ENCODE measurements at places on chromosomes 5 and 9.
A peak's percentile ranks its signal among the peaks of the same experiment; 100 is the strongest.

GRCh38 chr9:114437401-114437893 is 49.7 kb upstream of the AKNA start:
- no peak for DNase-seq

GRCh38 chr5:177209610-177210009 is 76.0 kb downstream of the NSD1 start:
- DNase-seq = no peak

DNA sequence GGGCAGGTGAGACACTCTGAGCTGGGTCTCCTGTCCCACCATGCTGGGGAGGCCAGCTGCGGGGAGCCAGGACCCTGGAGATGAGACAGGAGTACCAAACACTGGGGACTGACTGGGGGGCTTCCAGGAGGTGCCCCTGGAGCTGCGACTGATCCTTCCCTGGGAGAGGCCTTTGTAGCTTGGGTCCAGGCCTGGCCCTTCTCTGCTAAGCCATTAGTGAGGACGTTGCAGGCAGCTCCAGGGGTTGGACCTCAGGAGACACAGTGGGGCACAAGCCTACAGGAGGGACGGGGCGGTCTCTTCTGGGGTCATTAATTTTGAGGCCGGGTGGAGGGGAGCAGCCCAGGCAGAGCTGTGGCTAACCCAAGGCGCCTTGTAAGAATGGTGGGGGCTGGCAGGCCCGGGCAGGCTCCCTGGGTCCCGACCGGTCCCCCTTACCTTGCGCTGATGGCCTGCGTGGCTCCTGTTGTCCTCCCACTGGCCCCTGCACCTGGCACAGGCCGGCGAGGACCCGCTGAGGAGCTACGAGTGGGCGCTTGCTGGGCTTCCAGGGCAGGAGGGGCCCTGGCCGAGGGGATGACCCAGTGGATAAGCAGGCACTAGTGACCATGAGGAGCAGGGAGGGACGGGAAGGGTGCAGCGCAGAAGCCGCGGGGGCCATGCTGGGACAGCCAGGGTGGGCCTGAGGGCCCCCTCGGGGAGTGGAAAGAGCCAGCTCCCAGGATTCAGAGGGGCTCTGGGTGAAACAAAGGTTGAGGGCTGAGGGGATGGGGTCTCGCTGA is 5.1 kb downstream of the MRPS2 start:
- no peak for DNase-seq

- DNase-seq = peak; percentile 52
Observed at GRCh38 chr5:95731571-95732554, 727 bp downstream of the RHOBTB3 start.

GRCh38 chr5:134439210-134439654 is 27.6 kb upstream of the CDKN2AIPNL start:
- DNase-seq = peak; percentile 99

DNA sequence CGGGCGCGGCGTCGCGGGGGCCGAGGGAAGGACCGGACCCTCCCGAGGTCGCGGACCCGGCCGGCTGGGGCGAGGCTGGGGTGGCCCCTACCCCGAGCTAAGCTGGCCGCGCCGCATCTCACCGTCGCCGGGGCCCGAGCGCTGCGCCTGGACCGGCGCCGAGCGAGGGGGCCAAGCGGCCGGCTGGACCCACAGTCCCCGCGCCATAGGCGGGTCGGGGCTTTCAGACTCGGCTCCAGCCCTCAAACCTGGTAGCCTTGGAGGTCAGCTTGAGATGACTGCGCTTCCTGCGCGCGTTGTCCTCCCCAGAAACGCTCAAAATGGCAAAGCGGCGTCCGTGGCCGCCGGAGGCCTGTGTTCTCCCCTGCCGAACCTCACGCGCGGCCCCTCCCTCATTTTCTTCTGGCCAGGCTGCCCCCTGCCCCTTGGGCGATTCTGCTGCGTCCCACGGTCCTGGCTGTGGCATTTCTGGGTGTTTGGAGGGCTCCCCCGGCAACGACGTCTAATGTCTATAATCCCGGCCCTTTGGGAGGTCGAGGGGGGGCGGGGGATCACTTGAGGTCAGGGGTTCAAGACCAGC is 8.7 kb upstream of the GRIN1 start:
- DNase-seq = no peak

GRCh38 chr9:95777136-95777535 is 98.4 kb upstream of the ERCC6L2 start:
- DNase-seq = no peak

- no peak for DNase-seq
Observed at GRCh38 chr9:132230605-132231004, 68.7 kb downstream of the NTNG2 start.

- no peak for DNase-seq
Observed at GRCh38 chr5:138898742-138899141, 23.6 kb upstream of the LRRTM2 start.

GRCh38 chr5:43045236-43045635 is 5.1 kb upstream of the ANXA2R start:
- no peak for DNase-seq

DNA sequence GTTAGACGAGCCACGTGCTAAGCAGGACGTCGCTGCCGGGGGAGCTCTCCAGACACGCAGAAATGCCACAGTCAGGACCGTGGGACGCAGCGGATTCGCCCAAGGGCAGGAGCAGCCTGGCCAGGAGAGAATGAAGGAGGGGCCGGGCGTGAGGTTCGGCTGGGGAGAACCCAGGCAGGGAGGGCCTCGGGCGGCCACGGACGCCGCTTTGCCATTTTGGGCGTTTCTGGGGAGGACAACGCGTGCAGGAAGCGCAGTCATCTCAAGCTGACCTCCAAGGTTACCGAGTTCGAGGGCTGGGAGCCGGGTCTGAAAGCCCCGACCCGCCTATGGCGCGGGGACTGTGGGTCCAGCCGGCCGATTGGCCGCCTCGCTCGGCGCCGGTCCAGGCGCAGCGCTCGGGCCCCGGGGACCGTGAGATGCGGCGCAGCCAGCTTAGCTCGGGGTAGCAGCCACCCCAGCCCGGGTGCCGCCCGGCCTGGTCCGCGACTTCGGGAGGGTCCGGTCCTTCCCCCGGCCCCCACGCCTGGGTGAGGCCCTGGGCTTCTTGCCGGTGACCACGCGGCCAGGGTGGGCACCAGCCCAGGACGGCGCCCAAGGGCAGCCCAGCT is 760 bp upstream of the MAN1B1 start:
- peak; percentile 48 for DNase-seq

- DNase-seq = no peak
Observed at GRCh38 chr5:11268891-11269290, 507.9 kb upstream of the DAP start.

GRCh38 chr5:75510836-75511434 is 494 bp downstream of the CERT1 start:
- peak; percentile 36 for DNase-seq

DNA sequence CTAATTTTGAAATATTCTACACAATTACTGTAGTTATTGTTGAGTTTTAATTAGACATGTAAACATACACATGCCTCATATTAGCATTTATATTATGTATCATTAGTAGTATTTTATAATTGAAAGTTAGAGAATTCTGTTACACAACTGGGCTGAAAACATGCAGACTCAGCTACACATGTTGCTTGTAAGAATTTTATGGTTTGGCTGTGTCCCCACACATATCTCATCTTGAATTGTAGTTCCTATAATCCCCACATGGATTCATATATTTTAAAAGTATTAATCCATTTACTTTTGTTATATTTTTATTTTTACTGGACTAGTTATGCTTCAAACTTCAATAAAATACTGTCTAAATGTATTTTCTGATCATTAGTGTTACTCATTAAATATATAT is 2075.3 kb upstream of the C9orf72 start:
- no peak for DNase-seq

GRCh38 chr5:172442592-172442991 is 11.7 kb downstream of the SH3PXD2B start:
- DNase-seq = peak; percentile 68

- no peak for DNase-seq
Observed at GRCh38 chr5:148660346-148660660, 6.0 kb upstream of the HTR4 start.

DNA sequence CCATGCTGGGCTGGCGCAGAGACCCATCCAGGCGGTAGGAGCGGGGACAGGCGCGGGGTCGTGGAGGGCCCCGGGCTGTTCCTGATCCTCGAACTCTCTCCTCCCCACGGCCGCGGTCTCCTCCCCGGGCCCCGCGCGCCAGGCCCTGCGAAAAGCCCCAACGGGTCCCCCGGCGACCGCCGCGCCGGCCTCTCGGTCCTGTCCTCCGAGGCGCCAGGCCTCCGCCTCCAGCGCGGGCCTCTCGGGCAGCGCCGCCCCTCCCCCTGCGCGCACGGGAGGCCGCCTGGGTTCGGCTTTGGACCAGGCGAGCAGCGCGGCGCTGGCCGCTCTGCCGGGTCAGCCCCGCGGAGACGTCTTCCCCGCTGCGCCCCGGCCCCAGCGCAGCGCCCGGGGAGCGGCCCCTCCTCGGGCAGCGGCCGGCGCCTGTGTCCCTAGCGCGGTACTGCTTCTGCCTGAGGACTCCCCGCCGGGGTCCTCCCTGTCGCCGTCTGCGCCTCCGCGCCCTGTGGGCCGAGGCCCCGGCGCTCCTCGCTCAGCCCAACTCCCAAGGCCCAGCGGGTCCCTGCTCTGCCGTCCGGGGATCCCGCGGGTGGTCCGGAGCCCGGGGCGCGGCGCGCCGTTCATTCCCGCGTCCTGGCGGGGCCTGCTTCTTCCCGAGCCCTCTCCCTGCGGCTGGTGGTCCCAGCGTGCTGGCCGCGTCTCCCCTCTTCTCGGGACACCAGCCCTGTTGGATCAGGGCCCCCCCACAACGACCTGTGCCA is 13.4 kb downstream of the COL23A1 start:
- DNase-seq = no peak

- DNase-seq = peak; percentile 61
Observed at GRCh38 chr5:112921026-112921832, 798 bp downstream of the REEP5 start.

GRCh38 chr9:115162946-115163345 is 45.0 kb upstream of the TNC start:
- DNase-seq = peak; percentile 70

- no peak for DNase-seq
Observed at GRCh38 chr9:28127101-28127500, 553.8 kb upstream of the C9orf72 start.

All from AG10803 (cell line).